GM23248 (cell line): ENCODE measurements at places on chromosomes 11 and 22.

DNA sequence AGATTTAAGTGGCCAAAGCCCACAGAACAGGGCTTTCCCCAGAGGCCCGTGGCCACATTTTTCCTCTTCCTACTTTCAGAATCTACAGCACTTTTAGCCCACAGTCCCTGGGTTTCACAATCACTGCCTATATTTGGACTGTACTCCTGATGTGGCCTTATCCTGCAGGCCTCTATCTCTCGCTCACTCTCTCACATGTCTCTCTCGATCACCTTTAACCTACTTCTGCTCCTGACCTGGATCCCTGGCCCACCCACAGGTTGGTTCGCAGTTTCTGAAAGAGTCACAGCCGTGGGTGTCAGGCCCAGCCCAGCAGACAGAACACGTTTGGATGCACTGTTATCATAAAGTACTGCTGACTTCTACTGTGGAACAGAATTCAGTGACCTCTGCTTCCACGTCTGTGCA lies 55.5 kb downstream of the LARGE1 start:
- peak; percentile 22 for DNase-seq

GRCh38 chr22:19728836-19729235 lies 5.5 kb downstream of the GP1BB start:
- no peak for DNase-seq

DNA sequence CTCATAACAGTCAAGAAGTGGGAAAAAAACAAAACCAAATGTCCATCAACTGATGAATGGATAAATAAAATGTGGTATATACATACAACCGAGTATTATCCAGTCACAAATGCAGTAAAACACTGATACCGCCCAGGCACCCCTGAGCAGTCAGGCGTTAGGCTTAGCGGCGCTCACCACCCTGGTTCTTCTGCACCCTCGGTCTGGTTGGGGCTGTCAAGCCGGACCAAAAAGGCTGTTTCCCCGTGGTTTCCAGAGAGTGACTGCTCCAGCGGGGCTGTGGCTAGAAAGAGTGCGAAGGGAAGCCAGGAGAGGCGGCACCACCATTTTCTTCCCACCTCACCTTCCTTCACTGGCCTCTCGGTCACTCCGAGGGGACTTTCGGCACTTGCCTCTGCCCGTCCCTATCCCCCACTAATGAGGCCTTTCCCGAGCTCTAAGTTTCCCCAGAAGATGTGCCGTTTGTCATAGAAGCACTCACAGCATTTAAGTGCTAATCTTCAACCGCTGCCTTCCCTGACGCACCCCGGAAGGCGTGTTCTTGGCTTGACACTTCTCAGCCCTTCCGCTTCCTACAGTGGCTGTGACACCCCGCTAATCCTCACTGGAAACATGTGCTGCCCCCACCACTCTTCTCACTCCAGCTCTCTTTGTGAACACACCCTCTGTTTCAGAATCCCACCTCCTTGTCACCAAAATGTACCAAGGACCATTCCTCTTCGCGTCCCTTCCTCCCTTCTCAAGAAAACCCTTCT lies 42.4 kb downstream of the FCHSD2 start:
- DNase-seq, result no peak

GRCh38 chr11:100682247-100682969 lies 4.7 kb upstream of the ARHGAP42 start:
- peak; percentile 56 for DNase-seq

GRCh38 chr22:48596111-48596850 lies 1231.4 kb downstream of the BRD1 start:
- no peak for DNase-seq

DNA sequence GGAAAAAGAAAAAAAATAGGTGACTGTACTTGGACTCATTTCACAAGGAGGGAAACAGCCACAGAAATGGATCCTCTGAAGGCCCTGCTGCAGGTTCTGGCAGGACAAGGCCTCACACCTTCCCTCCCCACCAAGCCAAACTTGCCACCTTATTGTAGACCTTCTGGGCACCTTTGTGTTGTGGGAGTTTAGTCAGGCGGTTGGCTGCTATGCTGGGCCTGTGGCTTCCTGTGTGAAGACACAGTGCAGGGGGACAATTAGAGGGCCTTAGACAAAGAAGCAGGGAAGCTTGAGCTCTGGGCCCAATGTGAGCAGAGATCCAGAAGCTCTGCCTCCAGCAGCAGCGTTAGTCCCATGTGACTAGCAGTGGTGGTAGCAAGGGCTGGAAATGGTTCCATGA lies 4.2 kb downstream of the RAB1B start:
- DNase-seq, result no peak

DNA sequence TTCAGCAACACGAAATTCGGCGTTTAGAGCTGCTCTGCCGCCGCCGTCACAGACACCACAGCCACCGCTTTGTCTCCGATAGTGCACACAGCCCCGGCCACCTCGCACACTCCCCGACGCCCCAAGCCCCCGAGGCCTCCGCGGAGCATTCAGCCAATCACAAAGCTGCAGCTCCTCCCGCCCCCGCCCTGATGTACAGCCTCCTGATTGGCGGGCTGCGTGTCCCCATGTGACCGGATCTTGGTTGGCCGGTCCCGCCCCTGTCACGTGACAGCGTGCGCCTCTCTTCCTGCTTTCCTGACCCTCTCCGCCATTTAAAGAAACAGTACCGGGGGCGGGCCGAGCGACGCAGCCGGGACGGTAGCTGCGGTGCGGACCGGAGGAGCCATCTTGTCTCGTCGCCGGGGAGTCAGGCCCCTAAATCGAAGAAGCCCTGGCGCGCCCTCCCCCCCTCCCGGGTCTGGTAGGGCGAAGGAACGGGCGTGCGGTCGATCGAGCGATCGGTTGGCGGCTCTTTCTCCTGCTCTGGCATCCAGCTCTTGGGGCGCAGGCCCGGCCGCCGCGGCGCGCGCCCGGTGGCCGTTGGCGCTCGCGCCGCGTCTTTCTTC lies at the start of gene TUG1:
TUG1 (plus strand) TSS at position 342 of the 608 bp plus-strand sequence.
- peak; percentile 99 for DNase-seq

DNA sequence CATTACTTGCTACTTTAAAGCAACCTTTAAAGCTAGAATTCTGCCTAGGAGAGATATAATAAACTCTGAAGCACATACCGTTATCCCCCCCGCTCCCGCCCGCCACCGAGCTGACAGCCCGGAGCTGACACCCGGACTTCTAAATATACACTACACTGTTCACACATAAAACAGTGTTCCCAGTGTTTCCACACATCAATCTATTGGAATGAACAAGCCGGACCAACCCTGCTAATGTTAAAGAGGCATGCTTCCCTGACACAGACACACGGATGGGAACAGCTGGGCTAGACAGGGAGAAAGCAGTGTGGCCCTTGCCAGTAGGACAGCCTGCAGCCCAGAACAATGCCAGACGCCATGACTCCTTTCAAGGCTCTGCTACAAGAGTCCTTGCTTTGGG lies 108.4 kb upstream of the CSNK2A3 start:
- DNase-seq, result no peak

GRCh38 chr22:42176255-42176915 lies 45.8 kb upstream of the CYP2D6 start:
- DNase-seq, result no peak

DNA sequence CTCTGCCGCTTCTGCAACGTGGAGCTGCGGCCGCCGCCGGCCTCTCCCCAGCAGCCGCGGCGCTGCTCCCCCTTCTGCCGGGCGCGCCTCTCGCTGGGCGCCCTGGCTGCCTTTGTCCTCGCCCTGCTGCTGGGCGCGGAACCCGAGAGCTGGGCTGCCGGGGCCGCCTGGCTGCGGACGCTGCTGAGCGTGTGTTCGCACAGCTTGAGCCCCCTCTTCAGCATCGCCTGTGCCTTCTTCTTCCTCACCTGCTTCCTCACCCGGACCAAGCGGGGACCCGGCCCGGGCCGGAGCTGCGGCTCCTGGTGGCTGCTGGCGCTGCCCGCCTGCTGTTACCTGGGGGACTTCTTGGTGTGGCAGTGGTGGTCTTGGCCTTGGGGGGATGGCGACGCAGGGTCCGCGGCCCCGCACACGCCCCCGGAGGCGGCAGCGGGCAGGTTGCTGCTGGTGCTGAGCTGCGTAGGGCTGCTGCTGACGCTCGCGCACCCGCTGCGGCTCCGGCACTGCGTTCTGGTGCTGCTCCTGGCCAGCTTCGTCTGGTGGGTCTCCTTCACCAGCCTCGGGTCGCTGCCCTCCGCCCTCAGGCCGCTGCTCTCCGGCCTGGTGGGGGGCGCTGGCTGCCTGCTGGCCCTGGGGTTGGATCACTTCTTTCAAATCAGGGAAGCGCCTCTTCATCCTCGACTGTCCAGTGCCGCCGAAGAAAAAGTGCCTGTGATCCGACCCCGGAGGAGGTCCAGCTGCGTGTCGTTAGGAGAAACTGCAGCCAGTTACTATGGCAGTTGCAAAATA lies 816 bp downstream of the PDE3B start:
- DNase-seq, result peak; percentile 56

GRCh38 chr11:2816523-2816922 lies 69.1 kb downstream of the CDKN1C start:
- no peak for DNase-seq

DNA sequence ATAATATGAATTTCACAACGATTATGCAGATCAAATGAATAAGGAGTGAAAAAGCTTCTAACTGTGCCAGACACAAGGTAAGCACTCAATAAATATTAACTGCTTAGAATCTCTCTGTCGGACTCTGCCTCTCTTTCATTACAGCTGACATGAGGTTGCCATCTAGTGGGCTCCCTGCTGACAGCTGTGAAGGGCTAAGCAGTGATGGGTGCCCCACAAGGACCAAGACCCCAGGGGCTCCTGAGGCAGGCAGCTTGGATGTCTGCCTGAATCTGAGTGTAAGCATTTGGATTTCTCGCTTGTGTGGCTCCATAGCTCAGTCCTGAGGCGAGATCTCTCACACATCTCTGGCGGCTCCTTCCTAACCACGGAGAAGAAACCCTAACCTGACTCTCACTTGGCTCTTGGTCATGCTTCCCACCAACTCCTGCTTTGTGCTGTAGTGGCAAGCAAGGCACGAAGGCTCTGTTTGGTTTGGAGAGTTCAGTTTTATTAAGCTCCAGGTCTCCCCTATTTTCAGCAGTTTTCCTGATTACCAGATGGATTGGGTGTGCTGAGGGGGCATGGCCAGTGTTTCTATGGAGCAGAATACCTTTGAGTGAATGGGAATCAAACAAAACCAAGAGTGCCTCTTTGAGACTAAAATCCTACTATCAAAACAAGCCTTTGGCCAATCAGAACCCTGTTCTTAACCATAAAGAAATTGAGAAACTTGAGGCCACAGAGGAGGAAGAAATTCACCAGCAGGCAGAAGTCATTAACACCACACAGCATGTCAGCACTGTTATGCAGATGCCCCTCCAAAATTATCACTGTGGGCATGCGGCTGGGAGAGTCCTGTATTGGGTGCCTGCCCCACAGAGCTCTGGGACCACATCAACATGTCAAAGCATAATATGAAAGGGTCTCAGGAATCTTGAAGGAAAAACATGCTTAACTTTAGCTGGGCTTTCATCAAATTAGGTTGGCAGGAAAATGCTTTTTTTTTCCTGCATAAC lies 152.8 kb upstream of the NTM start:
- peak; percentile 54 for DNase-seq

GRCh38 chr11:33412241-33412640 lies 155.1 kb downstream of the HIPK3 start:
- peak; percentile 36 for DNase-seq

- DNase-seq, result no peak
These were observed 33.0 kb downstream of the SAMM50 start for GRCh38 chr22:43988116-43988820.

- DNase-seq, result peak; percentile 78
These were observed 52.5 kb downstream of the TRIM44 start for GRCh38 chr11:35714882-35715627.

- DNase-seq, result peak; percentile 91
These were observed 119.6 kb upstream of the BLID start for GRCh38 chr11:122235615-122236014.

DNA sequence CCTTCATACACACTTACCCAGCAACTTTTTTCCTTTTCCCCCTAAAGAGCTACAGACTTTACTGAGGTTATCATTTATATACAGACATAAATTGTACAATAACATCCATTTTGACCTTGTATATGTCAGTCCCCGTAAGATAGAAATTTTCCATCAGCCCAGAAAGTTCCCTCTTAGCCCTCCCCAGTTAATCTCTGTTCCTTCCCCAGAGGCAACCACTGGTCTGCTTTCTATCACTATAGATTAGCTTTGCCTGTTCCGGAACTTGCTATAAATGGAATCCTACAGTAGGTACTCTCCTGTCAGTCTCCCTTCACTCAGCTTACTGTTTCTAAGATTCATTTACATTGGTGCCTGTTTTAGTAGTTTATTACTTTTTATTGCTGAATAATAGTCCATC lies 54.9 kb downstream of the TSPAN18 start:
- DNase-seq, result no peak

GRCh38 chr11:31636983-31637382 lies 127.4 kb downstream of the ELP4 start:
- no peak for DNase-seq

DNA sequence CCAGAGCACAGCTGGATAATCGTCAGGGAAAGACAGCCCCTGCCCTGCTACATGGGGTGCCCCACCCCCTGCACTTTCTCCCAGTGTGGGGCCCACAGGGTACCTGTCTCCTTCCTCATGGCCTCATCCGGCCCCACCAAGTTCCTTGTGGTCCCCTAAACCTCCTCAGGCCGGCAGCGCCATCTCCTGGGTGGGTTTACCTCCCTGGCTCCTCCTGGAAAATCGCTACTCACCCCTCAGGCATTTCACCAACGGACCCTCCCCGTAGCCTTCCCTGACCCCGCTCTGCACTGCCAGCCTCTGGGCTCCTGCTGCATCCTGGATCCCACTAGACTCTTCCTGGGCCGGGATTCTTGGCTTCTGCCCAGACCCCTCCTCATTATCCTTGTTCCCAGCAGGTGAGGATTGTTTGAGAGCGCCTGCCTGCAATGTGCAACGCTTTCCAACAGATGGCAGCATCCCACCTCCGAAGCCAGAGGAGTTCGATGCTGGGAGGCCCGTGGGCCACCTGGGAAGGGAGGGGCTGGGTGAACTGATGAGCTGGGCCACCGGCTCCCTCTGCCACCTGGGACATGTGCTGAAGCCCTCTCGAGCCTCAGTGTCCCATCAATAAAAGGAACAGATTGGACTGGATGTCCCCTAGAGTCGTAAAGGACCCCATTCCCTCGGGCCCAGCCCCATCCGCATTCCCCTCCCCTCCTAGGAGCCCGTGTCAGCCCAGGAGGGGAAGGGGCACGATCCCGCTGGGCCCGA lies 44.2 kb upstream of the TTLL12 start:
- peak; percentile 61 for DNase-seq

DNA sequence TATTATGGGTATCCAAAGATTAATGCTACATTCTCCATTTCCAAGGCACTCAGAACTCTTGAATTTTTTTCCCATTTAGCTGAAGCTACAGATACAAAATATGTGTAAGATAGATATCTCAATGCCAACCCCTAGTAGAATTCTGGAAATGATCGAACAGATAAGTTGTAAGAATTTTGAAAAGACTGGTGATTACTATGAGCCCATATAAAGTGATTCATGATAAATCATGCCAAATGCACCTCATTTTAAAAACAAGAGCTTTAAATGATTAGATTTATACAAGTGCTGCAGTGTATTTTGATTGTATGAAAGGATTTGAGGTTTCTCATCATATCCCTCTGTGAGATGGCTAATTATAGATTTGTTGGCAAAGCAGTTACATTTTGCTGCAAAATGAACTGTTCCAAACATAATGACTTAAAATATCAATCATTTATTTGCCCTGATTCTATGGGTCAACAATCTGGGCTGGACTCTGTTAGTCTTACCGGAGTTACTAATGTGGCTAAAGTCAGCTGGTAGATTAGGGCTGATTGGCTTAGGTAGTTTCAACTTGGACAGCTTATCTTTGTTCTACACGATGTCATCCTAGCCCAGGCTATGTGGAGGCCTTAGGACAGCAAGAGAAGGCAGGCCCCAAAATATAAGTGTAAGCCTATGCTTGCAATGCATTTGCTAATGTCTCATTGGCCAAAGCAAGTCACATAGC lies 3.4 kb downstream of the OR10V1 start:
- DNase-seq, result no peak
